Iris pigment epithelial cell (primary cell): ENCODE measurements at places on chromosomes 3 and 15.
A peak's percentile ranks its signal among the peaks of the same experiment; 100 is the strongest.

- DNase-seq: no peak
Observed at GRCh38 chr3:171427771-171428320, 32.4 kb downstream of the TNIK start.

DNA sequence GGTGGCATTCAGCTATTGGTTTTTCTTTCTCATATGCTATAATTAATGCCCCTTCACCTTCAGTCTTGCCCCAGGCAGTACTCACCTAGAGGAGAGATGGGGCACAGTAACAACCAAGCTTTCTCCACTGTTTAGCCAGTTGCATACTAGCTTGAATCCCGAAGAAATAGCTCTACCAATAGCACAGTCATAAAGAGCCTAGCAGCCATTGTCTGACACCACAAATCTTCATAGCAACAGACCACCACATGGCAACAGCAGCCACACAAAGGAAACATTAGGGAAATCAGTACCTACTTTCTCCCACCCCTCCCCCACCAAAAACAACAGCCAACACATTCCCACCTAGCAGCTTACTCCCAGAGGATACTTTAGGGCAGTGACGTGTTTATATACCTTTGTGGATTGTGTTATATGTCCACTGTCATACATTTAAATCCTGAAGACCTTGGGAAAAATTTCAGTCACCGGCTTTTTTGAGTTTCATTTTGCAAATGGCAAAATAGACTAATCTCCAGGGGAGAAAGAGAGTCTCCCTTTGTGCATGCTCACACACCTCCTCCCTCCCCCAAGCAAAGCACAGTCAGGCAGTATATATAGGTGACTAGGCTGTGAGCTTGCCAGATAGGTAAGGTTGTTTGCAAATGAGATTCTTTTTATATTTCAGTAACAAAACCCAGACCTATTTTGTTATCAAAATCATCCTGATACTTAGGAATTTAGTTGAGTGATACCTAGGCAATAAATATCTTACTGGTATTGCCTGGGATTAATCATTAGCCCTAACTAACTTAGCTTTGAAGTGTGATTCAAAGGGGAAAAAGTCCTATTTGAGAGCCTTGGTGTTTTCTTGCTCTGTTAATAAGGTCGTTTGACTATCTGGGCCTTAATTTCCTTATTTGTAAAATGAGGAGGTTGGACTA is 140.6 kb downstream of the RBPMS2 start:
- no peak for DNase-seq

DNA sequence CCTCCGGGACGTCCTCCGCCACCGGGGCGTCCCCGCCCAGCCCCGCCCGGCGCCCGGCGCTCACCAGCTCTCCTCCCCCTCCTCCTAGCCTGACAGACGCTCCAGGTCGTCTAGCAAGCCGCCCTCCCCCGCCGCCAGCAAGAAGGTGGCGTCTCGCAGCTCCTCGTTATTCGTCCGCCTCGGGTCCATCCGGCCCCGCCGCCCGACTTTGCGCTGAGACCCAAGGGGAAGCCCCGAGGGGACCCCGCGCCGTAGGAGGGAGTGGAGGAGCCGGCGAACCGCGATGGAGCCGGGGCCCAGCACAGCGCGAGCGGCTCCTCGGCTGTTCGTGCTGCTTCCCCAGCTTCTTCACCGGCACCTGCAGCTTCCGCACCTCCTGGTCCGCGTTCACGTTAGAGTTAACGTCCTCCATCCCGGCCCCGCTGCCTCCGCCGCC is 26.3 kb upstream of the MTHFS start:
- peak; percentile 68 for DNase-seq

- DNase-seq: no peak
Observed at GRCh38 chr3:129614435-129614834, 8.0 kb upstream of the PLXND1 start.

GRCh38 chr15:88038261-88038660 is 218.3 kb downstream of the NTRK3 start:
- no peak for DNase-seq

DNA sequence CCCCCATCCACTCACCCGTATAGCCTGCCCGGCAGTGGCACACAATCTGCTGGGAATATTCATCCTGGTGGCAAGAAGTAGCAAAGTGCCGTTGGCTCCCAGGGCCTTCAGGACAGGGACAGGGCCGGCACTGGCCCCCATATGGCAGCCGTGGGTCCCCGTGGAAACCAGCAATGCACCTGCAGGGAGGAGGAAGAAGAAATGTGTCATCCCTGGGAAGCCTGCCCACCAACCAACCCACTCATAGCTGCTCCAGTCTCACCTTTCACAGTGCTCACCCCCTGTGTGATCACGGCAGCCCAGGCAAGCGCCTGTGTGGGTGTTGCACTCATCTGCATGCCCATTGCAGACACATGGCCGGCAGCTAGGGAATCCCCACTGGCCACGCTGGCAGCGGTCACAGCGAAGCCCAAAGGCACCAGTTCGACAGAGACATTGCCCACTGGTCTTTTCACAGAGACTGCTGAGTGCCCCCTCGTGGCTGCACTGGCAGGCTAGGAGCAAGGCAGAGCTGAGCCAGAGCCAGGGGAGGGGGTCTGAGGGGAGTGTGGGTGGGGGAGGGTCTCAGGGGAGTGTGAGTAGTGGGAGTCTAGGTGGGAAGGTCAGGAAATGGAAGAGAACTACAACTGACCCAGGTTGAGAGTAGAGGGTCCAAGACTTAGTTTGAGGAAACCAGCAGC is 4.5 kb upstream of the USP19 start:
- peak; percentile 22 for DNase-seq

DNA sequence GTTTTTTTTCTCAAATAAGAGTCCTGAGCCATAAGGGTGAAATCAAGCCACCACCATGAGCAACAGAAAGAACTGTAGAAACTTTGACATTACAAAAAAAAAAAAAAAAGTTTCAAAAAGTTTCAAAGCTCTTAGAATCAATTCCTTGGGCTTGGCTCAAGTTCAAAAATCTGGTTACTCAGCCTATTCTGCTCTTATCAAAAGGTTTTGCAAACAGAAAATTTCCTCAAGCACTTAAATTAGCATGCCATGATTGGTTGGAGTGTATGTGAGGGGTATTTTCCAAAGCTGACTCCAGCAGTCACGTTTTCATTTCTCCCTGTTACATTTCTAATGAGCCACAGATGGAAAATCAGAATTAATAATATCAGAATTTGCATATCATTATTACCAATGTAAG is 12.1 kb upstream of the PEX5L start:
- peak; percentile 38 for DNase-seq

DNA sequence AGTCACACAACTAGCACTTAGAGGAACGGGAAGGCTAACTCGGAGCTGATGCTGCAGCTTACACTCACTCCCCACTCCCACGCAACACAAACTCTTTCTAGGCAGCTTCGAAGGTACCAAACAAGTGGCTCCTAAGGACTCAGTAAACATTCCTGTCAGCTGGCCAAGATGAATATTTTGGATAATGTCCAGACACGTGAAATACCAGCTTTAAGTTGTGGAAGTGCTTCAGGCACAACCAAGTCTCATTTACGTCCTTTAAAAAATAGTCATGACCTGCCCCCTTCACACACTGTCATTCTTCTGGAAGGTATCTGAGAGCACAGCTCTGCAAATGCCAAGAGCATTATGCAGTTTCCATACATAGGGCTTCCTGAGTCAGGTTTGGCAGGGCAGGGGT is 1005.9 kb upstream of the CFAP20DC start:
- DNase-seq: no peak

DNA sequence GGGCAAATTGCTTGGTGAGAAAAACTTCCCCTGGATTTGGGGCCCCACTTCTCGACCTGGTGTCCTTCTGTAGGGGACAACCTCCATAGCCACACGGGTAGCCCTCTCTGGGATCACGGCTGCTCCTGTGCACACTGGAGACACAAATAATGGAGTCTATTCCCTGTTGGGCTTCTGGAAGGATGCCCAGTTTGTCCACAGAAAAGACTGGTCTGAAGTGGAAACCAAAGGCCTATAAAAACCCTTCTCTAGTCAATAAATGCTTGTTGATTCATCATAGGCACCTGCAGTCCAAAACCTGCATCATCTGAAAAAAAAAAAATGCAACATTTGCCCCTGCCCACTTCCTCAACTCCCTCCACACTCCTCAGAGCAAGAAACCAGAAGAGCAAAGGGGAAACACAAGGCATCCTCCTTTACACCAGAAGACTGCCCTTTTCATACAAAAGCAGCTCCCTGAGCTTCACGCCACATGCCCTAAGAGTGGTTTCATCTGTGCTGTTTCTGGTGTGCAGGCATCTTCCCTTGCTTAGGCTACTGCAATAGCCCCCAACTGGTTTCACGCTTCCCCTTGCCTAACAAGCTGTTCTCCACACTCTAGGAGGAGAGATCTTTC is 36.3 kb downstream of the SRGAP3 start:
- no peak for DNase-seq

- DNase-seq: no peak
Observed at GRCh38 chr3:21140785-21141184, 610.2 kb downstream of the ZNF385D start.

DNA sequence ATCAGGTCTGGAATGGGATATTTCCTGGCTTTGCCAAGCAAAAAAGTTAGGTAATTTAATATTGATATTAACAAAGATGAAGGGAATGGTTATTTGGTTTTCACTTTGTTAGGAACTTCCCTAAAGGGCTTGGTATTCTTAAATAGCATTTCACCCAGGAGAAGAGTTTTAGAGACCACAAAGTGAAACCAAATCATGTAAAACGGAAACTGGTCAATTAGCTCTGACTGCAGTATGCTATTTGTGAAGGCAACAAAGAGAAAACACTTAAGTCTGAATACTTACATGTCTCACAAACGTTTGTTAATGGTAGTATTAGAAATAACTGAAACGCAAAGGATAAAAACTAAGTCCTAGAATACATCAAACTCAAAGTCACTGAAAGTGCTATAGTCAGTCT is 32.4 kb upstream of the SETMAR start:
- DNase-seq: no peak

DNA sequence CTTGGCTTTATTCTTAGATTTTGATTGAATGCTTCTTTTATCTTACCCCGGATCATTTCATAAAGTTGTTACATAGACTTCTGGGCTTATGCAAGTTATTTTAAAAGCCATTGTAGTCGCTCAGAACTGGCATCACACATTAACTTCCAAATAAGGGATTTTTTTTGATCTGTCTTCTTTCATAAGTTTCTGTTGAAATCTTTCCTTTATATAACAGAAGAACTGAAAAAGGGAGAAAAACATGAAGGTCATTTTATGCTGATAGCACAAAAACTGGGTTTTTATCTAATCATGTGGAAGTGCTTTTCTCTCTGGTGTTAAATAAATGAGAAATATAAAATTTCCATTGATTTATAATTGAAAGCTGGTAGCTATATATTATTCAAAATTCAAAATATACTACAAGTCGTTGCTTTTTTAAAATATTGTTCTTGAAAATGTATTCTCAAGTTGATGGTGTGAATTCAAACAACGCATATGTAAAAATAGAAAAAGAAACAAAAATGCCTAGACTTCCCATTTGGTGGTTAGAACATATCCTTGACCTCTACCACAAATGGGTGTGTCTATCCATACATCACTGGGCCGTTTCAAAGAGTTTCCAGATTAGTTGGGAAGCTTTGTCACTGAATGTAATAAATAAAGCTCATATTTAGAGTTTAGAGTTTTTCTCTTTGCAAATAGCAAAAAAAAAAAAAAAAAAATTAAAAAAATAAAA is 258.3 kb upstream of the ZPLD1 start:
- no peak for DNase-seq

DNA sequence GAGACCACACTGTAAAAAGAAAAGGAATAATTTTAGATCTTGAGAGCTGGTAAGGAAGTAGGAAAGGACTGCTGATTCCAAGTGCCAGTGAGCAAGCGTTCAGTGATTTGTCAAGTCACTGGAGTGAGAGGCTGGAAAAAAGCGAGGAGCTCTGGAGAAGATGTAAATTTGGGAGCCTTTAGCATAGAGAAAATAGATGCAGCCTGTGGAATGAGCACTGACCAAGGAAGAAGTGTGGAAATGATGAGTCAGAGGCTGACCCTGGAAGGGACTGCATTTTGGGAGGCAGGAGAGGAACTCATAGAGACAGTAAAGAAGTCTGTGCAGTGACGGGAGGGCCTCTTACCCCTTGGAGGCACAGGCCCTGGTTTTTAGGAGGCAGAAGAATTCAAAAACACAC is 17.1 kb upstream of the ABTB1 start:
- peak; percentile 41 for DNase-seq
